ENCODE measurements at places on chromosomes 7 and 10.

DNA sequence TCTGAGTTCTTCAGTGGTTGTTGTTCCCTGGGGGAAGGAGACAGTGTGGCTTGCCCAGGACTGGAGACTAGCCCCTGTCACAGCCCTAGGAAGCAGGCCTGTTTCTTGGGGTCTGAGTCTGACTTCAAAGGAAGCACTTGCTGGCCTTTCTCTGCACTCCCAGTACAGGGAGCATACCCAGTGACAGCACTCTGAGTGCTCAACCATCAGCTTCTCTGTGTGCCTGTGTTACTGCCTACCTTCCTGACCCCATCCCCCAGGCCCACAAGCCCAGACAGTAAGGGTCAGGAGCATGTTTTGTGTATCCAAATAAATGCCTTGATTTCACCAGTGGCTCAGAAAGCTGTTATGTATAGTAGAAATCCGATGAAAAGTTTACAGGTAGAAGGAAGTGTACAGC is 48.9 kb downstream of the OGDH start:
- DNase-seq: no peak

GRCh38 chr10:70544431-70545340 is 57.9 kb downstream of the PRF1 start:
- DNase-seq: no peak

GRCh38 chr7:118104812-118105441 is 79.0 kb upstream of the LSM8 start:
- no peak for DNase-seq

GRCh38 chr7:116232920-116233319 is 22.6 kb downstream of the TES start:
- DNase-seq: no peak

- no peak for DNase-seq
Observed at GRCh38 chr10:95281206-95281605, 9.6 kb downstream of the PDLIM1 start.

GRCh38 chr7:26508917-26509316 is 217.3 kb downstream of the SNX10 start:
- no peak for DNase-seq

DNA sequence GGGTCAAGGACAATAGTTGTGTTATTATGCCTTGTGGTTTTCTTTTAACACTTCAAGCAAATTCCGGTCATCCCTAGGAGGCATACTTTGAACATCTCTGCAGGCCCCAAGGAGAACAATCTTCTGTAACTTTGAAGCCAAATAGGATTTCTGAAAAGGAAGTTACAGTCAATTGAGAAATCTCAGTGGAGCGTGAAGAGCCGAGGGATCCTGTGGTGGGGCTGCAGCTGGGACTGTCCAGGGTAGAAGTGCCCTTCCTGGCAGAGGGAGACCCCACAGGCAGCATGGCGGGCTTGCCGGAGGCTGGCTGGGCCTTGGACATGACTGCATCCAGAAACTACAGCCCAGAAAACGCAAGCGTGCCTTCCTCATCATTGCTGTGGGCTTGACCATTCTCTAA is 179.7 kb downstream of the PTPN20 start:
- DNase-seq: no peak

DNA sequence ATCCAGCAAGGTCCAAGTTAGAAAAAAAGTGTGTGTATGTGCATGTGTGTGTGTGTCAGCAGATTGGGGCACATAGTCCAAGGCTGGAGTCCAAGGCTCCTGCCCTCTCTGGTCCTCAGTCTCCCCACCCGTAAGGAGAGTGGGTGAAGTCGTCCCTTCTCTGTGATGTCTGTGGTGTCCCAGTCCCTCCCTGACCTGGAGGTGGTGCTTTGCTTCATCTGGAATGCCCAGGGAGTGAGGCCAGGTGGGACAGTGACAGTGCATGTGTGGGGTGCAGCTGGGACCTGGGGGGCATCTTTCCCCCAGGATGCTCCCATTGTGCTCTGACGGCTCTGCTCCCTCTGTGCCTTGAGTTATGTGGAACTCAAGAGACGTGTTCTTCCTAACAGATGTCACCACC is 18.0 kb downstream of the AQP1 start:
- DNase-seq: no peak

DNA sequence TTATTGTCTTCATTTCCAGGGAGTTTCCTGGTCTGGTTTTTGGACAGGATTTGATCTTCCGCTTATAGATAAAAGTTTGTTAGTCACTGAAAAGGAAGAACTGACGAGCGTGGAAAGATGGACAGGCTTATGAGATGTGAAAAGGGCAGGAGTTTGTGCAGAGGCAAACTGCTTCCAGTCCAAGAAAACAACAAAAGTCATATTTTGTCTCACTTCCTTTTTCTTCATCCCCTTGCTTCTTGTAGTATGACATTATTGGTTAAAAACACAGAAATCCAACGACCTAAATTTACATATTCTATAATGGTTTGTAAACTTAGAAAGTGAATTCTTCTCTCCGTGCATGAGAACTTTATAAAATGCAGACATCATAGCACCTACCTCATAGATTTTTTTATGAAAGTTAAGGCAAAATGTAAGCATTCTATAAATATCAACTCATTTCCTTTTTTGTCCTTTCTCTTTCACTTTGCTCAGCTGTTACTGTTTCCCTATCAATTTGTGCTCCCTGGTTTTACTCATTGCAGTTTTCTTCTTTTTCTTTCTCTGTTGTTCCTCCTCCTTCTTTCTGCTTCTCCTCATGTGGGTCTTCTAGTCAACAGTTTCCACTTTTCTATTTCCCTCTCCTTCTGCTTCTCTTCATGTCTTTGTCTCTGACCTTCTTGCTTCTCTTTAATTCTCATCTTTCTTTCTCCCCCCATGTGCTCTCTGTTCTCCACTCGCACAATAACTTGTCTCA is 370.2 kb downstream of the ARL4A start:
- DNase-seq: no peak

DNA sequence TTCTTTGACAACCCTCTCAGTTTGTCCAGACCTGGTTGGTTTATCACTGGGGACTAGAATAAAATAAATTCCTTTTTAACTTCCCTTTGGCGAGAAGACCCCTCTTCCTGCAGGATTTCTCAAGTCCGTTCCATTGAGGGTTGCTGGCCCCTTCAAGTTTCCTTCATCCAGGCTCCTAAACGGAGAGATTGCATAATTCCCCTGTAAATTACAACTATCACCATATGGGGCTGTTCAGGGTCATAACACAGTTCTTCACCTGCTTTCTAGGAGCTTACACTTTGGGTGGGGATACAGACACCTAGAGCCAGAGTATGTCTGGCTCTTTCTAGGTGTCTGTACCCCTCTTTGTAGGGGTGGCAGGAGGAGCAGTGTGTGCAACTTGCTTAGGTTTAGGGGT is 3.3 kb upstream of the COPS6 start:
- DNase-seq: no peak

- no peak for DNase-seq
Observed at GRCh38 chr10:44436240-44436639, 51.3 kb upstream of the CXCL12 start.

GRCh38 chr7:27221201-27221797 is 21.3 kb upstream of the EVX1 start:
- DNase-seq: no peak

Measured in stimulated activated naive CD4-positive, alpha-beta T cell treated with Interleukin-2 at 50 U/mL for 16 hours (primary cell).